OCI-M1 (cell line): ENCODE measurements at places on chromosomes 11 and 22.

- no peak for DNase-seq
Measured at GRCh38 chr11:66846671-66847091, 3.4 kb downstream of the RCE1 start.

DNA sequence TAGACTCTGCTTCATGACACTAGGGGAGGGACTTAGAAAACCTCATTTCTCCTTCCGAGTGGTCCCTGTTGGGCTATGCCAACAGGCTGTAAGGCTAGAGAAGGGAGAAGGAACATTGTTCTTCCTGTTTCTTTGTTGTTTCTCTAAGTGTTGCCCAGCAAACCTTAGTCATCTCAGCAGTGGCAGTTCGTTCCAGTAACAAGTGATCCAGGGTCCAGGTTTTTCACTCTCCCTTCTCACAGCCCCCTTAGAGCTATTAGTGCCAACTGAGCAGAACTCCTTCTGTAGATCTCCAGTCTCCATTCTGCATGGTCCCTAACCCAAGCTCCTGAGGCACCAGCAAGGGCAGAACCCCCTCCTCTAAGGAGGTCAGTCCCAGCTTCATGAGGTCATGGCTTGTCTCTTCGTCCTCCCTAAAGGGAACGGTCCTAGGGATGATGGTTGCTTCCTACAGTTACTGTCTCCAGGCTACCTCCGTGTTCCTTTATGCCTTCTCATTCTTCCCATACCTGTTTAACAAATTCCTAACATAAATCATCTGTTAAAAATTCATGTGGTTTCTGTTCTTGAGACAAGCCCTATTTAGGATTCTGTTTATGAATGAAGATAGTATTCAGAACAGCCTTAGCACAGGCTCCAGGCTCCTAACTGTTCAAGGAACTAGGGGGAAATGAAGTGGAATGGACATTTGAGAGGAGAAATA, 168.6 kb upstream of the UBASH3B start:
- peak; percentile 28 for DNase-seq

GRCh38 chr11:94602430-94603372, 35.5 kb downstream of the PIWIL4 start:
- DNase-seq, result peak; percentile 50

DNA sequence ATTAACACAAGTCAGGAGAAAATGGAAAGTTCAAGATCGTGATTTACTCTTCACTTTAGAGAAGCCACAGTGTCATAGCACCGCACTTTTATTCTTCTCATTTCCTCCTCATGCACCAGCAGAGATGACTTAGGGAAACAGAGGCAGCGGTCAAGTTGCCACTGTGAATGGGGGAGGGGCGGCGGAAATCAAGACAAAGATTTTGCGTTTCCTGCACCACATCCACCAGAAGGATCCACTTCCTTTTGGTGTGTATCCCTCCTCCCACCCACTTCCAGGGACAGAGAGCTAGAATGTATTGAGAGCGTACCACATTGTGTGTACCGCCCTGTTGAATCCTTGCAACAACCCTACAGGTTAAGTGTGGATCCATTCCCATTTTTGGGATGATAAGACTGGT, 21.8 kb downstream of the TSPAN18 start:
- no peak for DNase-seq

GRCh38 chr11:128151338-128151737, 436.0 kb downstream of the ETS1 start:
- DNase-seq, result no peak

GRCh38 chr11:135074397-135074998, 662.5 kb upstream of the B3GAT1 start:
- DNase-seq, result no peak

- no peak for DNase-seq
Measured at GRCh38 chr11:19890308-19890707, 177.7 kb downstream of the NAV2 start.
